ENCODE measurements at places on chromosomes 4 and X. TPM values are rescaled to one million over a fixed set of nuclear protein-coding genes. Genes with fewer than 3 reads are reported as not detected.

Gene ADGRG4
- total RNA-seq: not detected

Gene NAT8L
- total RNA-seq: 3.5 TPM

Gene USP17L12
- total RNA-seq: not detected

Gene REELD1
- not detected for total RNA-seq

Gene NALF2
- 1.5 TPM for total RNA-seq

Gene MAGEE2
- total RNA-seq: 1.5 TPM

Gene PFKFB1
- total RNA-seq: not detected

Gene SPATA4
- 0.93 TPM for total RNA-seq

Gene HELT
- 1.0 TPM for total RNA-seq

Gene FAM9B
- total RNA-seq: not detected

Gene MXD4
- 40.8 TPM for total RNA-seq

Gene ZCCHC4
- total RNA-seq: 38.0 TPM

Gene VSIG1
- total RNA-seq: 0.33 TPM

Gene PABPC1L2B
- 0.38 TPM for total RNA-seq

Gene SHROOM4
- 10.0 TPM for total RNA-seq

Gene CENPI
- total RNA-seq: 8.2 TPM

Gene RUFY3
- 183 TPM for total RNA-seq

Gene BEX1
- 94.6 TPM for total RNA-seq

Gene CRLF2
- total RNA-seq: not detected

Gene TMEM35A
- total RNA-seq: 24.5 TPM

Gene NOCT
- 22.3 TPM for total RNA-seq

Gene KCND1
- total RNA-seq: 3.6 TPM

All from camera-type eye (tissue), 1 donor.